ENCODE measurements at places on chromosomes 3 and 15.
A peak's percentile ranks its signal among the peaks of the same experiment; 100 is the strongest.

DNA sequence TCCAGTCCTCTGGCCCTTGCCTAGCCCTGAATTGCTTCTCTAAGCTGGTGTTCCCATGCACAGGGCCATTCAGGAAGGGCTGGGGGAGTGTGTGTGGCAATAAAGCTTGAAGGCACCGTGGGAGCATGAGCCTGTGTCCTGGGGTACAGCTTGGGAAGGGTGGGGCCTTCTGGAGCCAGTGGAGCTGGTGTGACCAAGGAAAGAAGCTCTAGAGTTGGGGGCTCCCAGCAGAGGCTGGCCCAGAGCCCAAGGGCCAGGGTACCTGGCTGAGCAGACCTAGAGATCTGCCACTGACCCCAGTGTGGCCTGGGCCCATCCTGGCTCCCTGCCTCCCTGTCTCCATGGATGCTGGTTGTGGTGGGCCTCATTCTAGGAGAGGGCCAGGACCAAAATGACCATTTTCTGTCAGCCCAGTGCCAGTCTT, 8.1 kb downstream of the ABTB1 start:
- DNase-seq: no peak

DNA sequence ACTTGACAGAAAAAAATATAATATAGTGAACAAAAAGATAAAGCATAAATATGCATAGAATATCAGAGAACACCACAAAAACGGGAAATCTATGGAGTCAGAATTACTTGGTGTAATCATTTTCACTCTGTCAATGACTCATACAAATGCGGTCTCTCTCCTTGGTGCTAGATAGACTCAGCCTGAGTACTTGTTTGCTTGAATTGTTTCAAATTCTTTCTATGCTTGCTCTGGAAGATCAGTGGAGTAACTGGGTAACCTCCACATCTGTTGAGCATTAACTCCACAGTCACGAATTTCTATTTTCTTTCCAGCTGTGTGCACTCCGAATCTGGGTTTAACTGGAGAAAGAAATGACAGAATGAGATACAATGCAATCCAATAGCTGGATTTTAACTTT, 760.4 kb downstream of the ZPLD1 start:
- DNase-seq: no peak

DNA sequence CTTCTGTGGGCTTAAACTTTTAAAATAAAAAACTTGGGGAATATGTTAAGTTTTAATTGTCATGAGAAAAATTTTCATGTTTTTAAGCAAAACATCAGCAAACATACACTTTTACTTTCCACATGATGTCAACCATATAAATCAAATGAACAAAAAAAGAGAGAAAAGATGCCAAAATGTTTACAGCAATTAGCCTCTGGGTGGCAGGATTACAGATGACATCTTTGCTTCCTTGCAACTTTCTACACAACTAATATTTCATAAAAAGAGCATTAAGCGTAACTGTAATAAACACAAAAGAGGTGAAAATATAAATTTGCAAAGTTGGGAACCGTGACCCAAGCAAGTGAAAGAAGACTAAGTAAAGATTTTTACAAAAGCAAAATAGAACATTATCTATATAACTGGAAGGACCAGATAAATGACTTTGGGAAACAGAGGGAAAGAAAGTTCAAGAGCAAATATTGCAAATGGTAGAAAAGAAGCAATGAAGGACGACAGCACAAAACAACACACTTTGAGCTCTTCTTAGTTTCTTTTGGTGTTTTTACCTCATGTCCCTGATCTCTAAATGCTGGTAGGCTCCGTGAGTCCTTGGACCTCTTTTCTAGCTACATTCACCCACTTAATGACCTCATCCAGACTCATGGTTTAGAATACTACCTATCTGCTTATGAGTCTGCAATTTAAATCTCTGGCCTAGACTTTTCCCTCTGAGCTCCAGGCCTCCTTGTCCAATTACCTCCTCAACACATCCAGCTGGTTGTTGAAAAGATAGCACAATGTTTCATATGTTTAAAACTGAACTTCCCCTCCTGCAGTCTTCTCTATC, 9.4 kb downstream of the TP53BP1 start:
- DNase-seq: no peak

DNA sequence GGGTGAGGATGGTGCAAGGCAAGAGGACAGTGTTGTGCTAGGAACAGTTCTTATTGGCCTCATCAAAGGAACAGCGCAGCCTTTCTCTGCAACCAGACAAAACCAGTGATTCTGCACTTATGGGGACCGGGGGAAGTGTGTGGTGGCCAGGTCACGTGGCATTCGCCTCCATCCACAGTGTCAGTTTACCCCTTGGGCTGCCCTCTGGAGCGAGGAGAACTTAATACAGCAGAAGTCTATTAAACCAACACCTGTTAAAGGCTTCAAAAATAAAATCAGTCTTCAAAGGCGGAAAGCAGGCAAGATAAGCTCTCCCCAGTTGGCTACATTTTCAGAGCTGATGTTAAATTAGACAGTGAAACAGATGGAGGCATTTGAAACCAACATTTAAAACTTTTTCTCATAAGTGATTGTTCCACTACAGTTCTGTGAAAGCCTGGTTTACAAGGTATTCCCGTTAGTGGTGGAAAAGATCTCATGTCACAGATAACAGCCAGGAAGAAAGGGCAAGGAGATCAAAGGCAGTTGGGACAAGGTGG, 75.2 kb downstream of the LRIG1 start:
- no peak for DNase-seq

GRCh38 chr3:127675651-127676391, 3.1 kb downstream of the ABTB1 start:
- DNase-seq: no peak

DNA sequence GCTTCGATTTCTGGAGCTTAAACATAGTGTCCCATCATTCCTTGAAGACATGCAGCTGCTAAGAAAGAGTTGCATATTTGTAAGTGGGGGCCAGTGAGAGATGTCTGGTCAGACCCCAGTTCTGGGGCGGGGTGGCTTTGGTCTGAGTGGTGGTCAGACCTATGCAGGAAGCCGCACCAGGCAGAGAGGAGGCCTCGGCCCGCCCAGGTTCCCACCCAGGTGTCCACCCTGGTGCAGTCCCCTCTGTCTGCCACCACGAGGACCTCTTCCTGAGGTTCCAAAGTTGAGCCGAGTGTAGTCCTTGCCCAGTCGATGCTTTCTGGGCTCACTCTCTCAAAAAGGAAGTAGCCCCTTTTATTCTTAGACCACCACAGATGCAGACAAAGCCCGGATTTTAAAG, 122.6 kb upstream of the DLG1 start:
- DNase-seq: no peak

DNA sequence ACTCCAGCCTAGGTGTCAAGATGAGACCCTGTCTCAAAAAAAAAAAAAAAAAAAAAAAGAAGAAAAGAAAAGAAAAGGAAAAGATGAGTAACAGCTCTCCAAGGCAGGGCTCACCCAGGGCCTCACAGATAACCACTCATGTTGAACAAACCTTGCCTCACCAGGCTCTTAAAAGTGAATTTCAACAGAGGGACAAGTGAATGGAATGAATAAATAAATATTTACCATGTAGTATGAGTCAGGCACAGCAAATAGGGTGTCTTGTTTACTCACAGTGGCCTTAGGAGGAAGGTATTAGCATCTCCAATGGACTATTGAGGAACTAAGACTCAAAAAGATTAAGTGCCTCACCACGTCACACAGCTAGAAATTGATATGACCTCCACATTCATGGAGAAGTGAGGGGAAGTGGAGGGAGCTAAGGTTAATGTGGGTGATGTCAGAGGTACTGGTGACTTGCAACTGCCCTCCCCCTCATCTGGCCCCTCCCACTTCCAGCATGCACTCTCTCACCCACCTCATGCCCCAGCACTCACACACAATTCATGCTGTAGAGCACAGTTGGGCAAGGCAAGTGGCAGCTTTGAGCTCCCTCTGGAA, 255.5 kb downstream of the UACA start:
- DNase-seq: no peak

- no peak for DNase-seq
These were observed 65.2 kb downstream of the ASTE1 start for GRCh38 chr3:130961458-130961857.

DNA sequence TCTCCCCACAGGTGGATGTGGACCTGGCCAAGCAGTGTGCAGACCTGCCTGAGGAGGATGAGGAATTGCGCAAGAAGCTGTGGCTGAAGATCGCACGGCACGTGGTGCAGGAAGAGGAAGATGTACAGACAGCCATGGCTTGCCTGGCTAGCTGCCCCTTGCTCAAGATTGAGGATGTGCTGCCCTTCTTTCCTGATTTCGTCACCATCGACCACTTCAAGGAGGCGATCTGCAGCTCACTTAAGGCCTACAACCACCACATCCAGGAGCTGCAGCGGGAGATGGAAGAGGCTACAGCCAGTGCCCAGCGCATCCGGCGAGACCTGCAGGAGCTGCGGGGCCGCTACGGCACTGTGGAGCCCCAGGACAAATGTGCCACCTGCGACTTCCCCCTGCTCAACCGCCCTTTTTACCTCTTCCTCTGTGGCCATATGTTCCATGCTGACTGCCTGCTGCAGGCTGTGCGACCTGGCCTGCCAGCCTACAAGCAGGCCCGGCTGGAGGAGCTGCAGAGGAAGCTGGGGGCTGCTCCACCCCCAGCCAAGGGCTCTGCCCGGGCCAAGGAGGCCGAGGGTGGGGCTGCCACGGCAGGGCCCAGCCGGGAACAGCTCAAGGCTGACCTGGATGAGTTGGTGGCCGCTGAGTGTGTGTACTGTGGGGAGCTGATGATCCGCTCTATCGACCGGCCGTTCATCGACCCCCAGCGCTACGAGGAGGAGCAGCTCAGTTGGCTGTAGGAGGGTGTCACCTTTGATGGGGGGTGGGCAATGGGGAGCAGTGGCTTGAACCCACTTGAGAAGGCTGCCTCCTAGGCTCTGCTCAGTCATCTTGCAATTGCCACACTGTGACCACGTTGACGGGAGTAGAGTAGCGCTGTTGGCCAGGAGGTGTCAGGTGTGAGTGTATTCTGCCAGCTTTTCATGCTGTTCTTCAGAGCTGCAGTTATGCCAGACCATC, 8.6 kb downstream of the VPS18 start:
- DNase-seq: no peak

- DNase-seq: no peak
These were observed 130.3 kb downstream of the MINAR1 start for GRCh38 chr15:79562403-79562815.

- no peak for DNase-seq
These were observed 5.1 kb downstream of the GPR176 start for GRCh38 chr15:39914977-39915376.

DNA sequence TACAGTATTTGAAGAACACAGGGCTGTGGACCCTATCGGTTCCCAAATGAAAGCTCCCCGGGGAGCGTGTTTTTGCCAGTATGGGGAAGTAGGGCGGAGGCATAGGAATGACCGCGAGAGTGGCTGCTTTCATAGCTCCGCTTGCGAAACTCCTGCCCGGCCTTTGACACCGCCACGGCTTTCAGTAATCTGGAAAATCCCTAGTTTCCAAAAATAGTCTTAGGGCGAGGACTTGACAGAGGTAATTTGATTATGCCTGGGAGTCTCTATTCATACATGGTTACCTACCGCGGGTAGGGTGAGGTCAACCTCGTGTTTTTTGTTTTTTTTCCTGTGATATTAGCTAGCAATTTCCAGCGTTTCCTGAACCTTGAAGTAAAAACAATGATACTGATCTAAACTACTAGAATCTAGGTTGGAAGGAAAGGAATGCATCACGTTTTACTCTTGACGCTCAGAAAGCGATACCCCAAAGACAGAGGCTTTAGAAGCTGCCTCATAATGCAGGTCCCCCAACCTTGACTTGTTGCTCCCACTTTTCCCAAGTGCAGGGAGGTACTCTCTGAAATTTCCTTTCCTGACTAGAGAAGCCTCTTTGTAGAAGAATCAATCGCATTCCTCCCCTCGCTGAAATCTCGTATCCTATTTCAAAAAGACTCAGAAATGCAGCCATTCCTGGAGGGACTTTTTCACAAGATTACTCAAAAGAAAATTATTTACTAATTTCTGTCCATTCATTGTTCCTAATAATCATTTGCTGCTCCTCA, 894 bp upstream of the CCNL1 start:
- peak; percentile 44 for DNase-seq

GRCh38 chr15:45715528-45715927, 80.7 kb downstream of the SQOR start:
- no peak for DNase-seq

DNA sequence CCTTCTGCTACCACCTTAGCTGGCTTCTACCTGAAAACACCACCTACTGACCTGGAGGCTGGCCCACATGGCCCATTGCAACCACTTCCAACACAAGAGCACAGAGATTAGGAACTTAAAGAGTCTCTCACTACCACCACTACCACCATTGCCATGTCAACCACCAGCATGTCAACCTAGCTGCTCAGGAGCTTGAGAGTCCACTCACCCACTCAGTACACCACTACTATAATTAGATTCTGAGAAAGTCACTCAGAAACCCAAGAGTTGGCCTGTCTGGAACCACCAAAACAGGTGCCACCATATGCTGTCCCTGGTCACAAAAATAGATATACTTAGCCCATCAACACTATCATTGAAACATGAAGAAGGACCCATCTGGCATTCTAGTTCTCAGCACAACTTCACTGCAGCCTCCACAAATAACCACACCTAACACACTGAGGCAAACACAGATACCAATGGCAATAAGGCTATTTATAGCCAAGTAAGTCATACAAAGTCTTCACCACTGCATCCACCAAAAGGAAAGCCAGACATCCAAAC, 806.7 kb upstream of the EPHA6 start:
- no peak for DNase-seq

DNA sequence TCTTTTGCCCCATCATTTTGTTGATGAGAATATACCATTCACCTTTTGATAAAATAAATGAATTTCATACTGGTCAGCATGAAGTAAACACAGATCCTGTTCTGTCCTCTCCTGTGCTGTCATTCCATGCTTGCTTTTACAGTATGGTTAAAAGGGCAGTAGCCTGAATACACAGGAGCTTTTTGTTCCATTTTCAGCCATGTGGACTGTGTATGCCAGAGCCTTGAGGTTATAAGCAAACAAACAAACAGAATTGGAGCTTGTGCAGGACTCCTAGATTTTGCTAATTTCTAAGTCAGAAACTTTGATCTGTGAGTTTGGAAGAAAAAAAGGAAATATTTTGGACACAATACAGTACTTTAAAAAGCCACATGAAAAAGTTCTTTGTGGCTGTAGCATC, 91.9 kb downstream of the LRRC28 start:
- no peak for DNase-seq

DNA sequence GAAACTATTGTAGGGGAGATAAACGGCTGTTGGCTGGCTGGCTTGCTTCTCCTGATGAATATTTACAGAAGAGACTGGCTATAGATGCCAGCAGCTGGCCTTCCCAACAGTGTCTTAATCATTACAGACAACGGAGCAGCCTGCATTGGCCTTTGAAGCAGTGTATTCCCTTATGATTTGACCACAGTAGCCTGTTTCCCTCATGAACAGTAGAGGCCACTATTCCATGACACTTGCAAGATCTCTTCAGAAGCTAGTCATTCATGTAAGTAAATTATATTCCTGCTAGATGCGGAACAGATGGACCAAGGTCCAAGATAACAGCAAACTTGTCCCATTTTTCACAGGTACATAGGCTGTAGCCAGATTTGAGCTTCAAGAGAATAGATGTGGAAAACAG, 47.3 kb downstream of the TMCO5A start:
- DNase-seq: no peak

GRCh38 chr15:31236184-31237042, 90.2 kb upstream of the KLF13 start:
- DNase-seq: no peak

- DNase-seq: no peak
These were observed 79.3 kb downstream of the MDFIC2 start for GRCh38 chr3:70233112-70233511.

- no peak for DNase-seq
These were observed 159.7 kb downstream of the GOLIM4 start for GRCh38 chr3:167936019-167936418.

- no peak for DNase-seq
These were observed 11.8 kb downstream of the TM4SF18 start for GRCh38 chr3:149321640-149322039.
